ENCODE measurements at places on chromosomes 3 and 15.

GRCh38 chr15:89599021-89599420, 23.8 kb downstream of the TICRR start:
- no peak overlapping the region for H3K27ac ChIP-seq
- H3K4me1 ChIP-seq: no peaks in the 10 kb centered on the region
- H3K4me3 ChIP-seq: no peak overlapping the region
- no peaks in the 10 kb centered on the region for H3K27me3 ChIP-seq
- DNase-seq: no peak

GRCh38 chr3:58272891-58273290, 33.2 kb upstream of the RPP14 start:
- no peak for DNase-seq
- peaks cover 7% of the 10 kb centered on the region for H3K4me1 ChIP-seq

GRCh38 chr15:55475842-55476241, 32.2 kb downstream of the DNAAF4 start:
- H3K27me3 ChIP-seq: no peaks in the 10 kb centered on the region
- no peaks in the 10 kb centered on the region for H3K4me1 ChIP-seq
- DNase-seq: no peak
- H3K27ac ChIP-seq: no peak overlapping the region
- H3K36me3 ChIP-seq: no peaks in the 10 kb centered on the region

DNA sequence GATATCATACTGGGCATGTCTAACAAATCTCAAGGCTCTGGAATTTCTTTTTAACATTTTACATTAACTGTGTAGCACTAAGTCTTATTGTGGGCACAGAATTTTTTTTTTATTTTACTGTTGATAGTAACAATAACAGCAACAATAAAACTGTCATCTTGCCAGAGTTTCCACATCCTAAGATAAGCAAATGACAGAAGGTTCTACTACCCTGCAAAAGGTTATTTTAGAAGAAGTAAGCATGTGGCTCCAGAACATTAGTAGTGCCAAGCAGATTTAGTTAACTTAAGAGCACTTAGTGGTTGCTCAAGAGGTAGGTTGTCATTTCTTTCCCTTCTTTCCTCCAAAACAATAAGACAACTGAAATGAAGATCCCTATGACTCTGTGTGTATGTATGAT, 743.0 kb upstream of the CBLB start:
- DNase-seq: no peak
- peaks cover 4% of the 10 kb centered on the region for H3K4me1 ChIP-seq
- H3K36me3 ChIP-seq: no peaks in the 10 kb centered on the region
- H3K27ac ChIP-seq: no peak overlapping the region
- no peaks in the 10 kb centered on the region for H3K27me3 ChIP-seq

- H3K4me1 ChIP-seq: peaks cover 15% of the 10 kb centered on the region
- no peak for DNase-seq
- H3K4me3 ChIP-seq: peak overlapping the region; percentile 83
Observed at GRCh38 chr3:48899273-48899672, 591 bp upstream of the SLC25A20 start.

- no peaks in the 10 kb centered on the region for H3K27me3 ChIP-seq
- H3K4me3 ChIP-seq: no peak overlapping the region
- no peaks in the 10 kb centered on the region for H3K4me1 ChIP-seq
Observed at GRCh38 chr3:155038203-155038554, 41.9 kb upstream of the MME start.

GRCh38 chr3:55247666-55248065, 239.4 kb downstream of the WNT5A start:
- no peaks in the 10 kb centered on the region for H3K4me1 ChIP-seq
- no peaks in the 10 kb centered on the region for H3K27me3 ChIP-seq
- DNase-seq: no peak
- H3K4me3 ChIP-seq: no peak overlapping the region
- H3K27ac ChIP-seq: no peak overlapping the region

GRCh38 chr15:53670701-53671100, 88.8 kb downstream of the WDR72 start:
- H3K4me3 ChIP-seq: no peak overlapping the region
- DNase-seq: no peak
- no peaks in the 10 kb centered on the region for H3K27me3 ChIP-seq
- H3K4me1 ChIP-seq: no peaks in the 10 kb centered on the region
- no peak overlapping the region for H3K27ac ChIP-seq

DNA sequence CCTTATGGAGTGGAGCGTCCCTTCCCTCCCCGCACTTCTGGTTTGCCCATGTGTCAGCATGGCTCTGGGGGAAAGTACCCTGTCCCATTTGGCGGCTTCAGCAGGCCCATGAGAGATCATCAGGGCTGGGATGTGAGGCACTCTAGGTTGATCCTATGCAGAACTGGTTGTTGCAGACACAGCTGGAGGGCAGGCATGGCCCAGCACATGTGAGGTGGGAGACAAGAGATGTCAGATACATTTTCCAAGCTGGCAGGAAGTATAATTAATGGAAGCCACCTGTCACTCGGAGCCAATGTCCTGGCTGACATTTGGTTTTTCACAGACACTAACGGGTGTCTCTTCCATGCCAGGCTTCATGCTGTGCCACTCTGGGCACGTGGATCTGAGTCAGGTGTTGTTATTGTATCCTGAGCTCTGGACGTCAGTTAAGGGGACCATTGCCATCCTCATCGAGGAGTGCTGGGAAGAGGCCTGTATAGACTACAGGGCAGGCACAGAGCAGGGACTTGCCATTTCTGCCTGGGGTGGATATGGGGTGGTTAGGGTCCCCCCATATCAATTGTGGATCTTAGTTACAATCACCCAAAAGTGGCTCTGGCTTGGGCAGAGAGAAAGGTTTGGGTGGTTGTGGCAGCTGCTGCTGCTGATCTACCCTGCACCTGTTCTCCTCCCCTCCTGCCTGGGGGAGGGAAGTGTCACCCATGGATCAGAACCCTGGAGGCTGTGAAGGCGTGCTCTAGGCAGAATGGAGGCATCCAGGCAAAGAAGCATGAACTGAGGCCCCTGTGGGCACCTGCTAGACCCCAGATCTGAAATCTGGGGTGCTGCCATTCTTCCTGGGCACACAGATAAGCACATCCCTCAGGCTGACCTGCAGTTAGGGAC, 140.7 kb downstream of the FBLN2 start:
- H3K27ac ChIP-seq: no peak overlapping the region
- H3K4me3 ChIP-seq: no peak overlapping the region

- H3K27ac ChIP-seq: no peak overlapping the region
- DNase-seq: no peak
- peaks cover 23% of the 10 kb centered on the region for H3K4me1 ChIP-seq
- peak overlapping the region; percentile 86 for H3K4me3 ChIP-seq
Observed at GRCh38 chr15:34039790-34040113, 748 bp upstream of the AVEN start.

DNA sequence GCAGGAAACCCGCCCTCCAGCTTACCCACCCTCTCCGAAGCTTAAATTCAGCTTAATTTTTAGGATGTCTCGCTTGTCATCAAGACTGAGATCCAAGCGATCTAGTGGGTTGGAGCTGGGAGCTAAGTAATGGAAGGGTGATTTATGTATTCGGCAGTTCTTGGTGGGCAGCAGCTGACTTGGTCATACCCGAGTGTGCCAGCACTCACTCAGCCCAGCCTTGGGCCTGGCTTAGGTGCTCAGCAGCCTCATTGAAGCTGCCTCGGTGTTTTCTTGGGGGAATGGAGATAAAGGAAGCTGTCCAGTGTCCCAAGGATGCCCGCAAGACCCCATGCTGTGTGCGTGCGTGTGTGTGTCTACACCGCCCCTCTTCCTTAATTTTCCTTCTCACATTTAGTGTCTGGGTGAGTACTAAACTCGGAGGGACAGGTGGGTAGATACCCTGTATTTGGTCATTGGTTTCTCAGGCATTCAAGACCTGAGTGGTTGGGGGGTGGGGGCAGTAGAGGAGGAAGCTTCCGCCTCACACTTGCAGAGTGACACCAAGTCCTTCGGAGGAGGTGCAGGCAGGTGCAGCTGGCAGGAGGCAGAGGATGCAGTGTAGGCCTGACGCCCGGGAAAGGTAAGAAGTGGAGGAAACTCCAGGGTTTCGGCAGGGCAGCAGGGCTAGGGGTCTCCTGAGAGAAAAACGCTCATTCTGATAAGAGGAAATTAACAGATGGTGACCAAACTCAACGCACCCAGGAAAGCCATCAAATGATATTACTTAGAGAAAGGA, 92.8 kb downstream of the PCSK6 start:
- no peak overlapping the region for H3K4me3 ChIP-seq
- DNase-seq: no peak
- H3K4me1 ChIP-seq: no peaks in the 10 kb centered on the region
- H3K27me3 ChIP-seq: no peaks in the 10 kb centered on the region
- no peak overlapping the region for H3K27ac ChIP-seq

GRCh38 chr15:77361456-77361855, 58.4 kb downstream of the PEAK1 start:
- H3K36me3 ChIP-seq: peaks cover 5% of the 10 kb centered on the region
- no peaks in the 10 kb centered on the region for H3K27me3 ChIP-seq
- DNase-seq: no peak
- no peak overlapping the region for H3K4me3 ChIP-seq
- H3K27ac ChIP-seq: no peak overlapping the region
